RCC 7860 (cell line): ENCODE measurements at places on chromosomes 16 and 17.

DNA sequence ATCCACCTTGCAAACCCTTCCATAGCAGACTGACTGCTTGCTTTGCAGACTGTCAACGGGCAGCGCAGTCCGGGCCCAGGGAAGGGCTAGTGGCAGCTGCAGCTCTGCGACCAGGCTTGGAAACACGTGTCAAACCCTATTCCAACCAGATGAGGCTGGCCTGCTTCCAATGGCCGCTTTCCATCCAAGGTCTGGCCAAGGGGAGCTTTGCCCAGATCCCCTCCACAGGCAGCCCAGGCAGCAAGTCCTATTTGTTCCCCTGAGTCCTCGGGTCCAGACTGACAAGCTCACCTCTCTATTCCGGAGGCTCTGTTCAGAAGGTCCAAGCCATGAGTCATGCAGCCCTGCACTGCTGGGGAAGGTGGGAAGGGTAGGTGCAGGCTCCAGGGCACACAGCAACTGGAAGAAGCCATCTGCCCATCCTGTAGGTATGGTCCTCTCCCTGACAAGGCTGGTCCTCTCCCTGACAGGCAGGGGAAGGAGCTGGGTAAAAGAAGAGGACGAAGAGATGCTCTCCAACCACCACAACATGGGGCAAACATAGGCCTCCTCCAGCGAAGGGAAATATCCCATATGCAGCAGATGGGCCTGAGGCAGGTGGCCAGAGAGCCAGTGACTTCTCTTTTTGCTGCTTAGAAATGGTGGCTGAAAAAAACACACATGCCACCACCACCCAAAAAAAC lies 22.6 kb upstream of the AXIN2 start:
- DNase-seq = no peak

- DNase-seq = peak; percentile 63
Observed at GRCh38 chr16:65415460-65415859, 293.6 kb upstream of the CDH11 start.

DNA sequence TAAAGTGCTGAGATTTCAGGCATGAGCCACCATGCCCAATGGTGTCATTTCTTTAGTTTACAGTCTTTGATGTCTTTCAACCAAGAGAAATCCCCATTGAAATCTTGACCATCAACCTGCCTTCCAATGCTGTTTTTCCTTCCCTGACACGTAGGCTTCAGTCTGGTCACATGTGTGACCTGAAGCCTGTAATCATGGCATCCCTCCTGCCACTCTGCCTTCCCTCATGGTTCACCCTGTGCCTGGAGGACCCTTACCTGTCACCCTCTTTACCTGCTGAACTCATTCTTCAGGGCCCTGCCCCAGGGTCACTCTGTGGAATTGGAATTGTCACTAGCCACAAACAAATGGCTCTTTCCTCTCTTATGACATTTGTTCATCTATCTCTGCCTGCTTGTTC lies 18.1 kb upstream of the ARHGAP23 start:
- DNase-seq = no peak

- DNase-seq = no peak
Observed at GRCh38 chr16:84600343-84601229, 17.3 kb downstream of the COTL1 start.

GRCh38 chr16:15855704-15856003 lies 1.2 kb downstream of the MYH11 start:
- DNase-seq = no peak

GRCh38 chr16:70588565-70588964 lies 57.8 kb upstream of the IL34 start:
- DNase-seq = no peak

DNA sequence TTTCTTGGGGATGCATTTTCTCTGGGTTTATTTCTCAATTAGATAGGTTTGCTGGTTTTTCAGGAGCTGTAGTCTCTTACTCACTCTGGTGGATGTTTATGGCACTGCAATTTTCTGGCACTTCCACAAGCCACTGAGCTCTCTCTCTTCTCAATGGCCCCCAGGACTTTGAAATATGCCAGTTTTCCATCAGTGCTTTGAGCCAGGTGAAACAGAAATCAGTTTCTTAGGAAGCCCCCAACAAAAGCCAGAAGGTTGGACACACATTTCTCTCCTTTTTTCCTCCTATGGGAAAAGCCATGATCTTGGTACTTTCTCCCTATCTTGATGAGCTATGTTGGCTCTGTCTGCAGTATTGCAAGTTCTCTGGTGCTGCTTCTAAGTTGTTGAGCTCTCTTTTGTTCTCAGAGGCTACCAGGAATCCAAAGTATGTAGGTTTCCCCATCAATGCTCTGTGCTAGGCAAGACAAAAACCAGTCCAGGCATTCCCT lies 90.7 kb upstream of the SMIM36 start:
- no peak for DNase-seq

DNA sequence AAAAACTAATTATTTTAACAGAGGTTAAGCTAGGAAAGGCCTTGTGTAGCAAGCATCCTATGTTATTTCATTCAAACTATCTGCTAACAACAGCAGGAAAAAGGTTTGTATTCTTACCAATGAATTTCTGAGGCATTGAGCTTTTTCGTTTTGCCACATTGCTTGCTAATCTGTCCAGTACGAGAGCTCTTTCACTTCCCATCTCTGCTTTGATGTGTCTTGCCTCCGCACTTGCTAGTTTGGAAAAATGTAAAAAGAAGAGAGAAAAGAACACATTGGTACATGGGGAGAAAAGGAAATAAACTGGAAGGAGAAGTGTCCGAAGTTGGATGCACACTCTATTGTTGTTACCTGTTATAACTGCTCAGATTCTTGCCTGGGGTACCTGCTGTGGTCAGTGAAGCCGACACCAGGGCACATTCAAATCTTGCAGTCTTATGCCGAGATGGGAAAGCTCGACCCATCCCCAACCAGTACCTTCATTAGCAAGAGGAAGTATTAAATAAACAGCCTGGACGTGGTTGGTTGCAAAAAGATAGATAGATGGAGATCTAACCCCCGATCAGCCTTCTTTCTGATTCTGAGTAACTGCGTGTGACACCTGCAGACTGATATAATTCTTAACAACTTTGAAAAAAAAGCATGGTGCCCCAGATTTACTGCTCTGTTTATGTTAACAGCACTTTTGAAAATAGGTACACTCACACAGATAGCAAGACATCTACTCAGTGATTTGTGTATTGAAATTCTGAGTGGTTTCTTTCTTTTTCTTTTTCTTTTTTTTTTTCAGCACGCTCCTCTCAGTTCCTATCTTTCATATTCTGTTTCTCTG lies 40.0 kb downstream of the GRB7 start:
- DNase-seq = no peak

GRCh38 chr16:10987361-10988163 lies 43.2 kb downstream of the CLEC16A start:
- DNase-seq = no peak

DNA sequence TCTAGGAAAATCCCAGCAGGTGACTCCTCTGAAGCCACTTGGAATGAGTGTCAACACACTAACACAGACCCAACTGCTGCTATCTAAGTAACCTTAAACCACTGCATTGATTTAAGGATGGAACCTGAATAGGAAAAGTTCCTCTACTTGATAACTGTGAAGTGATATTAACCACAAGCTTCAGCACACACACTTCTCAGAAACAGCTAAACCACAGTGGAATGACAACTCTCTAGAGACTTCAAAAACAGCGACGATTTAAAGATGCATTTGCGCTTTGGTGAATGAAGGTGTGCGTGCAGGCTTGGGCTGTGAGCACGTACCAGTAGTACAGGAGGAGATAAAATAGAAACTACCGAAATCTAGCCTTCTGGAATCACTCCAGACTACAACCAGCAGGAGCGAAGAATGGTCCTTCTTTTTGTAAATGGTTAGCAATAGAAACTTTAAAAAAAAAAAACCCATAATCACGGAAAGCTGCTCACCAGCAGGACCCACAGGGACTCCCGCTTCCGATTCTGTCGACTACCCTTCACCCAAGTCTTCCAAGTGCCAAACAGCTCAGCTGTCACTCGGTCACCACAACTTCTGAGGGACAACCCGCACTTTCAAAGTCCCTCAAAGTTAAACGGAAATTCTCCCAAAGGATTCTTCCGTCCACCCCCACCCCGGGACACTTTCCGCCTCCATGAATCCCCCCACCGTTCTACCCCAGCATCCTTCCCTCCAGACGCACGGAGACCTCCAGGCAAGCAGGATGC lies 137.7 kb upstream of the CORO6 start:
- DNase-seq = peak; percentile 7

GRCh38 chr16:78292844-78293380 lies 193.5 kb downstream of the WWOX start:
- no peak for DNase-seq

- no peak for DNase-seq
Observed at GRCh38 chr16:71214746-71215381, 15.7 kb downstream of the HYDIN start.

DNA sequence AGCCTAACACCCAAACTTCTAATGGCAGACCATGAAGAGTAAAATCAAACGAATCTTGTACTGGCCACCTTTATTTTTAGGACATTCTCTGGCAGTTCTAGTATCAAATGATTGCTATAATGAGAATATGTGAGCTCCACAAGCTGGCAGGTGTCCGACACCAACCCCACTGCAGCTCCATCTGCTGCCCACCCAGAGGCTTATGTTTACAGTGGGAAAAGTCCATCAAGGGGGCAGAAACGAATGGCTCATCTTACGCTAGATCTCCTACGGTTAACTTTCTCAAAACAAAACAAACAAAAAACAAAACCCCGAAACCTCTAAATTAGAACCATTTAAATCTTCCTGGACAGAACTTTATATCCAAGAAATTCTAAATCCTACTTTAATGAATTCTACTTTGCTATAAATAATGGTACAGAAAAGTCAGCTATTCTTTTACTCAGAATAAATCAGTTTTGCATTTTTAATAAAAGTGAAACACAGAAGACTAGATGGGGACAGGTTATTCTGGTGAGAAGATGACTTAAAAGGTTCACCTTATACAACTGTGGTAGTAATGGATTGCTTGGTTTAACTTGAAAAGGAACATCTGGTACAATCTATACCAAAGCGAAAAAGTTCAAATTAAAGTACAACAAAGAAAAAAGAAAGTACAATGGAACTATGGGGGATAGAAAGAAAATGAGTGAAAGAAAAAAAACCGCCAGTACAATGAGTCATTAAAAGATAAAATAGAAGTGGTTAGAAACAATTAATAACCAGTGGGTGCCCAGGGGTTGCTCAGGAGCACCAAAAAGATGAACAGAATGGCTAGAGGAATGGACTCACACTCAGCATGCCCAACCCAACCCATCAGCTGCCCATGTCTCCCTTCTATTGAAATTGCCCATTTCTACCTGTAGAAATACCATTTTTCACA lies 40.2 kb downstream of the GRB2 start:
- DNase-seq = no peak

GRCh38 chr16:16940351-16940750 lies 530.4 kb downstream of the XYLT1 start:
- DNase-seq = no peak

GRCh38 chr16:53235851-53236250 lies 181.1 kb downstream of the CHD9 start:
- DNase-seq = no peak

DNA sequence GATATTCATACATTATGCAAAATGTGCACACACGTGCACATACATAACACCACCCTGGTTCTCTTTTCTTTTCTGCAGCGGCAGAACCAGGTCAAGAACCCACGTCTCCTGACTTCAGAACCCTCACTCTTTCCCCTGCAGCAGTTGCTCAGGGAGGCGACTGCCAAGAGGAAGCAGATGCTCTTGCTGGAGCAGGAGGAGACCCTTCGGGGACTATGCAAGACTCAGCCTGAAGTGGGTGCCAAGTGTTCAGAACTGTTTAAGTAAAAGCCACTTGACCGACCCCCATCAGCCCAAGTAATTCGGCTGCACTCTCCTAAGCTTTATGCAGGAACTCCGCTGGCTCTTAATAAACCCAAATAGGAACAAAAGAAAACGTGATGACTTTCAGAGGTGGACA lies 193.8 kb downstream of the SLC39A11 start:
- DNase-seq = no peak

DNA sequence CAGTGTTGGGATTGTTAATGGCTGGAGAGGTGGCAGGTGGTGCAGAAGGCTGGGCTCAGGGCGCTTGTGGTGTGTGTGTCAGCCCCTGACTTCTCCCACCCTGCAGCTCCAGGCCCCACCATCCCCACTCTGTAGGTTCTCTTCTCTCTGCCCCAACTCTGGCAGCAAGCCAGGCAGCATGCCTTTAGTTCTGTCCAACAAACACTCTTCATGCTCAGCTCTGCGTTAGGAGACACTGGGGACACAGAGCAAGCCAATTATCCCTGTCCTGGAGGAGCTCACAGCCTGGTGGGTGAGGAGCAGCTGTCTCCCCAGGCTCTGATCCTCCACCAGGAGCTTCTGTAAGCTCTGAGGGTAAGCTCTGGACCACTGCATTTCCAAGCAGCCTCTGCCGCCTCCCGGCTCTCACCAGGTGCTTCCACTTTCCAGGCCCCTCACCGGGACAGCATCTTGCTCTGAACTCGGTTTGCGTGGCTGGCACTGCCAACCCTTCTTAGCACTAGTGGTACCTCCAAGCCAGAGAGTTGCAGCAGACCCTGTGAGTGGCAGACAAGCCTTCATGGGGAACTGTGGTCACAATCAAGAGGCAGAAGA lies 34.3 kb upstream of the WSCD1 start:
- no peak for DNase-seq

- no peak for DNase-seq
Observed at GRCh38 chr17:183021-183420, 1.6 kb upstream of the DOC2B start.

DNA sequence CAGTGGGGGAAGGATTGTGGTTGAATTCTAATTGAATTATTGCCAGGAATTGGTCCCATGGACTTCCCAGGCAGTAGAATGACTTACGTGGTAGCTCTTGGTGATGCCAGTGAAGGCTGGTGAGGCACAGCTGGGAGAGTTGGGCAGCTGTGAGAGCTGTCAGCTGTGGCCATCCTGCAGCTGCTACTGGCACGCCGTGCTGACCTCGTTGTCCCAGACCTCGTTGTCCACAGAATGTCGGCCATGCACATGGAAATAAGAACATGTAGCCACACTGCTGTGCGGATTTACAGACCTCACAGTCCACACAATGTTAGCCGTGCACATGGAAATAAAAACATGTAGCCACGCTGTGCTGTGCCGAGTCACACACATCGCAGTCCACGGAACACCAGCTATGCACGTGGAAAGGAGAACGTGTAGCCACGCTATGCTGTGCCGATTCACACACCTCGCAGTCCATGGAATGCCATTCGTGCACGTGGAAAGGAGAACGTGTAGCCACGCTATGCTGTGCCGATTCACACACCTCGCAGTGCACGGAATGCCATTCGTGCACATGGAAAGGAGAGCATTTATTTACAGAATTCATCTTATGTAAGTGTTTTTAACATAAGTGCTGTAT lies 59.2 kb downstream of the BANP start:
- no peak for DNase-seq

DNA sequence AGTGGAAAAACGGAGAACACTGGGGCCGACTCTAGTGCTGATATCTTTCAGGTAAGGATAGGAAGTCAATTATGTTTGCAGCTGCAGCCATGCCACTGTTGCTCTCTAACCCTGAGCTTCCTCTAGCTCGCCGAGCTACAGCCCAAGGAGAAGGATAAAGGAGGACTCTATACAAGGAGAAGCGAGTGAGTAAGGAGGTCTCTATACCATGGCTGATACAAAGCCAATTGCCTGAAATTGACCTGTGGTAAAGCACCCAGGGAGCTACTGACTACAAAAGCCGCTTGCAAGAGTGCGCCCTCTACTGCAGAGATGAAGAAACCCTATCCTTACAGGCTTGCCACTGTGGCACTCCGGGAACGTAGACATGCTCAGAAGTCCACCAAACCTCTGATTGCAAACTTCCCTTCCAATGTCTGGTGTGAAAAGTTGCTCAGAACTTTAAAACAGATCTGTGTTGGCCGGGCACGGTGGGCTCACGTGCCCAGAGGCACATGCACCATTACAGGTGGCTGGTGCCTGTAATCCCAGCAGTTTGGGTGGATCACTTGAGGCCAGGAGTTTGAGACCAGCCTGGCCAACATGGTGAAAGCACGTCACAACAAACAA lies 10.8 kb upstream of the SLC46A1 start:
- DNase-seq = peak; percentile 54
